ENCODE measurements at places on chromosomes 7 and 10. TPM values are rescaled to one million over a fixed set of nuclear protein-coding genes. Genes with fewer than 3 reads are reported as not detected.

DNA sequence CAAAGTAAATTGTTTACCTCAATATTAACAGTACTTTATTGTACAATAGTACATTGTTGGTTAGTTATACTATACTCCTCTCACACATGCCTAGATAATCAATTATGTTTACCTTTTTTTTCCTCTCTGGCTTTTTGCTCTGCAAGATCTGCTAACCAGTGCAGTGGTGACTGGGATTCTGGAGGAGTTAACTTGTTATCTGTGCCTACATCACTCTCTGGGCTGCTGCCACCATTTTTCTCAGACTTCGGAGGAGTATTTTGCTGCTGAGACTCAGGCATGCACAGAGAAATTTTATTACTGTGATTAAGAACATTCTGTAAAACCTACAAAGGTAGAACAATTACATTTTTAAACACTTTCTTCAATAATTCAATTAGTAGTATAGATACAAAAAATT lies 59.7 kb downstream of the NRBF2 start:
- no peak for DNase-seq
- peaks cover 14% of the 10 kb centered on the region for H3K36me3 ChIP-seq
- H3K27ac ChIP-seq, result no peak overlapping the region

- H3K4me3 ChIP-seq, result no peak overlapping the region
- H3K27ac ChIP-seq, result no peak overlapping the region
- no peak for DNase-seq
- no peaks in the 10 kb centered on the region for H3K27me3 ChIP-seq
- no peaks in the 10 kb centered on the region for H3K4me1 ChIP-seq
These were observed 671.0 kb upstream of the FZD8 start for GRCh38 chr10:36313142-36313541.

GRCh38 chr10:112766636-112767035 lies 183.4 kb upstream of the TCF7L2 start:
- H3K4me1 ChIP-seq, result no peaks in the 10 kb centered on the region
- no peak for DNase-seq
- no peaks in the 10 kb centered on the region for H3K36me3 ChIP-seq
- no peak overlapping the region for H3K27ac ChIP-seq

DNA sequence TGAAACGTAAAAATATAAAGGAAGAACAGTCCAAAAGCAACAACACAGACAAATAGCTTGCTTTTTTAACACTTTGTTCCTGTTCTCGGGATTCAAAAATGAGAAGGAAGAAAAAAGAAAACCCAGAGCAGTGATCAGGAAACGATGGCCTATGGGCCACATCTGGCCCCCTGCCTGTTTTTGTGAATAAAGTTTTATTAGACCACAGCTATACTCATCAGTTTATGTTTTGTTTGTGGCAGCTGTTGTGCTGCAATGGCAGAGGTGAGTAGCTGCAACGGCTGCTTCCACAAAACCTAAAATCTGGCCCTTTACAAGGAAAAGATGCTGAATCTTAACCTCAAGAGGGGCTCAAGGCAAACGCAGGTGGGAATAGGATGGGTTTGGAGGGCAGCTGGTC lies 96.4 kb downstream of the CCDC3 start:
- no peaks in the 10 kb centered on the region for H3K36me3 ChIP-seq
- H3K27me3 ChIP-seq, result no peaks in the 10 kb centered on the region
- peaks cover 10% of the 10 kb centered on the region for H3K4me1 ChIP-seq

- no peak overlapping the region for H3K4me3 ChIP-seq
These were observed 215.8 kb downstream of the PHTF2 start for GRCh38 chr7:78014401-78014800.

CREM gene
- polyA plus RNA-seq, result 30.6 TPM

DNA sequence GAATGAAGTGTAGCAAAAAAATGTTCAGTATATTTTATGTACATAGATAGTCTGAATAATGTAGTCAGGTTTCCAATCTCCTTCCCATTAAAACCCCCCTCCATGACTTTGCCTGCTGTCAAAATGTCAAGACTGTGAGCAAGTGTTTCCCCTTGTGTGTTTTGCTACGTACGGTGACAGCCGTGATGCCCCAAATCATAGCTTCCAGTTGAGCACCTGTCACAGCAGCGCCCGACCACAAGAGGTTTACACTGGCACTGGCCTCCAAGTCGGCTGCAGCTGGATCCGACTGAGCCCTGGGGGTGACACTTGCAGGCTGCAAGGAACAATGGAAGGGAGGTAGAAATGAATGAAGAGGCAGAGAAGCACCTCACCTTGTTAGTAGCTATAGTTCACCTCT lies 62.3 kb downstream of the LAMB4 start:
- H3K4me1 ChIP-seq, result no peaks in the 10 kb centered on the region
- H3K4me3 ChIP-seq, result no peak overlapping the region
- no peak overlapping the region for H3K27ac ChIP-seq
- no peak for DNase-seq

DNA sequence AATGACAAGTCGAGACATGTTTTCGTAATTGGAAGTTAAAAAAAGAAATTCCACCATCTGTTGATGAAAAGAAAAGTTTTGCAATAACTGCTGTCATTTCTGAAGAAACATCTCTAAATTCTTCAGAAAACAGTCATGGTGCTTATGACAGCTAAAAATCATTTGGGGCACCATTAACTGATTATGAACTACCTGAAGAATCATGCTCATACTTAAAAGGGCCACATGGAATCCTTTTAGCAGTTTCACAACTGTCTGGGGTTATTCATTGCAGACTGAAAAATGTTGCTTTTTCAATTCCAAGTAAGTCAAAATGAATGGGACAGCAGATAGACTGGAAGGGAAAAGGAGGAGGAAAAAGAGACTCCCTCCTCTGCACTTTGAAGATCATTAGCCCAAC lies 134.2 kb downstream of the CHN2 start:
- no peaks in the 10 kb centered on the region for H3K36me3 ChIP-seq
- no peak overlapping the region for H3K4me3 ChIP-seq
- no peaks in the 10 kb centered on the region for H3K4me1 ChIP-seq

PTPRZ1 gene
- polyA plus RNA-seq, result not detected

USP54 gene
- 14.4 TPM for polyA plus RNA-seq

DNA sequence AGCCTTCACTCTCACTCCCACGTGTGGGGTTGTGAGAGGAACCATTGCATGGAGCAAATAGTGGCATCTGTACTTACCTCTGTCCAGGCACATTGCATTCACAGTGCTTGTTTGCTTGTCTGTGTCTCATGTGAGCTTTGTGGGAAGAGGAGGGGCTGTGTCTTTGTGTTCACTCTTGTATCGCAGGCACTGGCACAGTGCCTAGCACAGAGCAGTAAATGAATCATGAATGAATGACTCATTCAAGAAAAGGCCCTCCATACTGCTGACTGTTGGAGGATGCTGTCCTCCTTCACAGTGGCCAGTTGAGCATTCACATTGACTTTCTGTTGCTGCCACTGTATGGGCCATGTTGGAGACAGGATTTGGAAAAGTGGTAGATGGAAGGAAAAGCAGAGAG lies 125.3 kb downstream of the SORCS3 start:
- no peaks in the 10 kb centered on the region for H3K4me1 ChIP-seq
- no peak for DNase-seq
- H3K27ac ChIP-seq, result no peak overlapping the region

FAM241B gene
- 6.9 TPM for polyA plus RNA-seq

DNA sequence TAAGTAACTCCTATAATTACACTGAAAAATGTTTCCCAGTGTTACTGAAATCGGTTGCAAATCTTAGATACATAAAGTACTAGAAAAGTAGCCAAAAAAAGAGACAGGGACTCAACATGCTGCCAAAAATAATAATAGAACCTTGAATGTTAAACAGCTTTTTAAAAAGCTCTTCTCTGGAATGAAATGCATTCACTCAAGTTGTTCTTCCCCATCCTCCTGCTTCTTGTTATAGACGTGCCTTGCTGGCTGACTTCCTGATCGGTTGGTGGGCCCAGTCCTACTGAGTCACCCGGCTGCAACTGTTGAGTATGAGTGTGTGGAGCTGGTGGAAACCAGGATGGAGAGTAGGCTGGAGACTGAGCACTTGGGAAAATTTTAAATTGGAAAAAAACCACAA lies 30.6 kb upstream of the RAPGEF5 start:
- H3K4me3 ChIP-seq, result no peak overlapping the region
- no peak overlapping the region for H3K27ac ChIP-seq
- no peaks in the 10 kb centered on the region for H3K36me3 ChIP-seq

- no peaks in the 10 kb centered on the region for H3K27me3 ChIP-seq
- no peak for DNase-seq
- H3K27ac ChIP-seq, result no peak overlapping the region
These were observed 127.9 kb downstream of the CNNM2 start for GRCh38 chr10:103045961-103046360.

UNCX gene
- not detected for polyA plus RNA-seq

Measured in sigmoid colon (tissue), 7 donors.